ENCODE measurements at places on chromosomes 7 and 10.

- no peak for DNase-seq
These were observed 94.9 kb downstream of the NKX6-2 start for GRCh38 chr10:132690821-132691610.

- no peak for DNase-seq
These were observed 2.8 kb downstream of the DUSP5 start for GRCh38 chr10:110500515-110500905.

DNA sequence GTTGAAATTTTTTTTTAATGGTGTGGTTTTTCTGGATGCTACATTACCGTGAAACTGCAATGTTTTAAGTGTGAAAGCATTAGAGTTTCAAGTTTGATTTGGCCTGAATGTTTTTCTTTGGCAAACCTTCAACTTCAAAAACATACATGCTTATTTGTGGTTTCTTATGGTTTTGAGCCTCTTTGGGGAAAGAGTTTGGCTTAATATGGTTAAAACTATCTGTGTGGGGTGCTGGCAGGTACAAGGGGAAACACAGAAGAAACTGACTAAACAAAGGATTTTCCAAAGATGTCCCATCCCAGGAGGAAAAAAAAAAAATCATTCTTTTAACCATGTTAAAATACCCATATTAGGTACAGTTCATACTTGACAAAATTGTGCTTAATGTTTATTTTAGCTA is 121.1 kb downstream of the HGF start:
- DNase-seq, result no peak

- no peak for DNase-seq
These were observed 52.3 kb downstream of the TACR2 start for GRCh38 chr10:69364232-69364940.

DNA sequence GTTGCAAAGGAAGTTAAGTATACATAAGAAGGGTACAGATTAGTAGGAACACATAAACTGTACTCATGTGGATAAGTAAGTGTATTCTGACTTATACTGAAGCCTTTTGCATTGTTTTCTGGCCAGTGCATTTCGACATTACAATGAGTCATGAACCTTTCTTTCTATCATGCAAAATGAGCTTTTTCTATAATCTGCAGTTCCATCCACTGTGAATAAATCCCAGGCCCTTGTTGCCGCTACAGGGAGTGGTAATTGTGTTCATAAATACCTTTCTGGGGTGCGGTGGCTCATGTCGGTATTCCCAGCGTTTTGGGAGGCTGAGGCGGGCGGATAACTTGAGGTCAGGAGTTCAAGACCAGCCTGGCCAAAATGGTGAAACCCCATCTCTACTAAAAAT is 858.3 kb downstream of the GRM8 start:
- DNase-seq, result no peak

GRCh38 chr10:121899727-121900126 is 28.1 kb downstream of the ATE1 start:
- no peak for DNase-seq

- DNase-seq, result no peak
These were observed 1355.2 kb downstream of the XPNPEP1 start for GRCh38 chr10:108567899-108568752.

GRCh38 chr7:43888993-43889945 is 17.1 kb downstream of the URGCP start:
- DNase-seq, result no peak
